SIG-M5 (cell line): ENCODE measurements at places on chromosomes 1 and 21.
A peak's percentile ranks its signal among the peaks of the same experiment; 100 is the strongest.

GRCh38 chr1:171743081-171743870 lies 1.4 kb upstream of the VAMP4 start:
- DNase-seq, result no peak

DNA sequence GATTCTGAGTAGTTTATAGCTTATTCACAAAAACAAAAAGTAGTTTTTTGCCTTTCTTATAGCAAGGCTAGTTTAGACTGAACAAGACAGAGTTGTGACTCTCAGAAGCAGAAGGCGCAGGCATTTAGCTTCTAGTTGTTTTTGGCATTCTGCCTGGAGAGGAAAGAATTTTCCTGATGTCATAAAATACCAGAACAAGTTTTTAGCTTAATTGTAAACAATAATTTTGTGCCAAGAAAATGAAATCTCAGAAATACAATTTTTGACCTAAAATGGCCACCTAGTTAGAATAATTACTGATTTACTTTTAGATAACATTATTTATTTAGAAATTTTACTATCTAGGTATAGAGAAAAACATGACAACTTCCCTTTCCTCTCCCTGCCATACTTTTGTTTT lies 1.0 kb downstream of the DNAJB4 start:
- no peak for DNase-seq

DNA sequence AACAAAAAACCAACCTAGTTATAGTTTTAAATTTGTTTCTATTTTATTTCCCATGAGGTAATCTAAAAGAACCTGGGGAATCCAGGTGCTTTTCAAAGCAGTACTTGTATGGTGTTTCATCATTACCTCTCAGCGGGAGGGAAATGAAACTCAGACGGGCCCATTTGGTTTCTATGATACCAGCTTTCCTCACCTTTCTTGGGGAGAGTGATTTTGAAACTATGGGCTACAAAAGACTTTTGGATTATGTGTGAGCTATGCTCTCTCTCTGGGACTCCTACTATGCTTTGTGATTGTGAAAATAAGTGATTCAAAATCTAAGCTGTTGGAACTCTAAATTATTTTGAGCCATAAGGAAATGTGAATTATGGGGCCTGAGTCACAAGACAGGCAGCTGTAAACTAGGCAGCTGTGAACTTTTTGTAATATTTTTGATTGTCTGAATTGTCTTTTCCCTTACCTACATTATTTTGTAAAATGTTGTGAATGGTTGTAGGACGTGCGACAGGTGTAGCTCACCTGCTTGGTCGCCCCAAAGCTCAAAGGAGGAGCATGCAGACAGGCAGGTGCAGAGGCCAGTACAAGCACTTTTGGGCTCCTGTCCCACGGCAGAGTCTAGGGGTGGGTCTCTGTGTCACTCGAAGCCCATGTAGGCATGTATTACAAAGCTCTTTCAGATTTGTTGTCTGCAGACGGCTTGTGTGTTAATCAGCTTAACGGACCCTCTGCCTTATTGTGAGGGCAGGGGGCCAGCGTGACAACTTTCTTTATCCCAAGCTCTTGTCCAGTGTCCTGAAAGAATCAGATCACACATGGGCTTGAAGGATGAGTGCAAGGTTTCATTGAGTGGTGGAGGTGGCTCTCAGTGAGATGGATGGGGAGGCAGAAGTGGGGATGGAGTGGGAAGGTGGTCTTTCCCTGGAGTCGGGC lies 64.8 kb upstream of the BACH1 start:
- DNase-seq, result no peak

- no peak for DNase-seq
These were observed at the start of gene KRTAP20-3 for GRCh38 chr21:30642564-30642963. KRTAP20-3 (plus strand) TSS chr21:30642864.

- no peak for DNase-seq
These were observed 478.5 kb downstream of the ADGRL2 start for GRCh38 chr1:82279241-82279640.

- DNase-seq, result no peak
These were observed 17.0 kb upstream of the TRIM45 start for GRCh38 chr1:117138561-117138960.

GRCh38 chr1:24173638-24174575 lies 13.2 kb downstream of the IFNLR1 start:
- DNase-seq, result peak; percentile 82

- no peak for DNase-seq
These were observed 16.9 kb upstream of the POGK start for GRCh38 chr1:166822385-166822784.
